ENCODE measurements at places on chromosomes 12 and 14.

DNA sequence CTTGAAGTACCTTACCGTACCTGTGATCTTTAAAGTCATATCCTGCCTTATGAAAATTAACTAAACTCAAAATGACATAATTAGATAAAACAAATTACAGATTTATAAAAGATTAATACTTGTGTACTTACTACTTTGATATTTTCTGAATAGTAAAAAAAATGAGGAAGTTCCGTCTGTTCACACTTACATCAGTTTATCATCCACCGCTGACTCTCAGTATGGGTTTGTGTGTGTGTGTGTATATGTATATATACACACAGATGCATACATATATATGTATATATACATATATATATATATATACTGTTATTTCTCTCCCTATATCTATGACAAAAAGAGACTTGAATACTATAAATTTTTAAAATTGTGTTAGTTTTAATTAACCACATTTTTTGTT is 65.0 kb upstream of the MON2 start:
- DNase-seq = no peak

- no peak for DNase-seq
Observed at GRCh38 chr14:76352639-76353281, 23.2 kb upstream of the ESRRB start.

DNA sequence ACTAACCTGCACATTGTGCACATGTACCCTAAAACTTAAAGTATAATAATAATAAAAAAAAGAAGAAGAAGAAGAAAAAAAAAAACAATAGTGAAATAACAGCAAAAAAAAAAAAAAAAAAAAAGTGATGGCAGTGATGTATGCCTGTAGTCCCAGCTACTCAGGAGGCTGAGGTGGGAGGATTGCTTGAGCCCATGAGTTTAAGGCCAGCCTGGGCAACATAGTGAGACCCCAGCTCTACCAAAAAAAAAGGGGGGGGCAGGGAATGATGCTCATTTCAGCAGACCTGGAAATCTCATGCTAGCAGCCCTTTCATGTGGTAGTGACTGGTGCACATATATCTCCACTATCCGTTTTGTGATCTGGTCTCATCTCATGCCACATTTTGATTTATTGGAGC is 20.8 kb downstream of the TRAFD1 start:
- DNase-seq = no peak

DNA sequence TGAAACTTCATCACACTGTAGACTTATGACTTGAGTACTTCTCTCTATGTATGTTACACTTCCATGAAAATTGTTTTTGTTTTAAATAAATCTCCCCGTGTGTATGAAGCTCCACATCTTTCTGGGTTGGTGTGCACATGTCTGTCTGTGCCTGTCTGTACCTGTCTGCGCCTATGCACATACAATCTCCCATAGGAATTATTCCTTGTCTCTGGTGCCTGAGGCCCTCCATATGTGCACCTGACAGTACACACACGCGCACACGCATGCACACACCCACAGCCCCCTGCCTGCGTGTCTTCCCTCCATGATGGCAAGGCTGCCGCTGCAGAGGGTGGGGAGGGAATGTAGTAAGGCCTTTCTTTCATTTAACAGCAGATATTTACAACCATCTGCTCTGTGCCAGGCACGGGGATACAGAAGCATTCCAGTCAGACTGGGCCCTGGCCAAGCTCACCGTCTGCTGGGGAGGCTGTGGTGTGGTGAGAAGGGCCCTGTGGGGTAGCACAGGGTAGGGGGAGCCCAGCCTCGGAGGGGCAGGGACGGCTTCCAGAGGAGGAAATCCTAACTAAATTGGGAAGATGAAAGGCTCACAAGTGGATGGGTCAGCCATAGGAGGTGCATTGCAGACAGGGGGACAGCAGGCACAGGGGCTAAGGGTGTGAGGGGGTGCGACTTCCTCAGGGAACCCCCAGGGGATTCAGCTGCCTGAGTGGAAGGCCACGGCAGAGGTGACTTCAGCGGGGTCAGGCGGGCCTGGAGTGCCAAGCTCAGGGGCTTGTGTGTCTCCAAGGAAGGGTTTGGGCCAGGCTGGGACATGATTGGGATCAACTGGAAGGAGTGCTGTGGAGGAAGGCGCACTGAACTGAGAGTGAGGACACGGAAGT is 26.1 kb downstream of the KRT8 start:
- DNase-seq = no peak

DNA sequence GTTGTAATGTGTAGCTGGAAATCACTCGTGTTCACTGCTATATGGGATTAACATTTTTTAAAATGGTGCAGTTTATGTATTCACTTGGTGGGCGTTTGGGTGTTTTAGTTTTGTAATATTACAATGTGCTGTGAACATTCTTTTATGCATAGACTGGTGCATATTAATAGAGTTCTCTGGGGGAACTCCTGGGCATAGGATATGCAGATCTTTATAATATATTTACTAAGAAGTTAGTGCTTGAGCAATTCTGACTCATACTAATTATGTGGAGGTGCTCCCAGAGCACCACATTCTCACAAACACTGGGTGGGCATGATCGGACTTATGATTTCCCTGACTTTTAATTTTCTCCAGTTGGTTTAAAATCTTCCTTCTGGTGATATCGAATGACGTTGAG is 342.3 kb downstream of the PDZRN4 start:
- DNase-seq = no peak

- no peak for DNase-seq
Observed at GRCh38 chr14:93081876-93082570, 33.7 kb downstream of the ITPK1 start.

DNA sequence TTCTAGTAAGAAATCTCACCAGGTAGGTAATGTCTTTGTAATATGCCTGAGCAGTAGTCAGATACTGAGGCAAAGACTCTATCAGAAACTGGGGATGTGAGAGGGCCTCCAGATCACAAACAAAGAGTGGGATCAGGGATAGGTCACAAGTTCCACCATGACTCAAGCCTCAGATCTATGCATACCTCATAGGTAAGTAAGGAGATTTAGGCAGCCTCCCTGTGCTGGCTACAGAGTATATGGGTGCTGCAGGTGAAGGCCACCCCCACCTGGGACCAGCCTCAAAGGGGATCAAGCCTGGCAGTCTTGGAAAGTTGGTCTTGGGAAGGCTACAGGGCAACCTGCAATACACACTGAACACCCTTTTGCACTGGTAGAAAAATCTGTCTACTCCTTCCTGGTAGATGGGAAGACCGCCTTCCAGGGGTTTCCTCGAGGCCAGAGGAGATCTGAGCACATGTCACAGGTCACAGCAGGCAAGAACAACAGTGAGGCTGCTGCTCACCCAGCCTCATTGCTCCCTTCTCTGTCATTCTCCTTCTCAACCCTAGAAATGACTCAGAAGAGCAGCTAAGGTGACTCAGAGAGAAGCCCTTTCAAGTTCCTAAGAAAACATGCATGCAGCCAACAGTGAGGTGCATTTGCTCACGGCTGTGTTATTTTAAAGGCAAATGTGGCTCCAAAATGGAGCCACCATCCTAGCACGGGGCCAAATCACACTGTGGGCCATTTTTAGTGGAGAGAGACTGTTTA is 143.4 kb upstream of the CDKN3 start:
- DNase-seq = no peak

DNA sequence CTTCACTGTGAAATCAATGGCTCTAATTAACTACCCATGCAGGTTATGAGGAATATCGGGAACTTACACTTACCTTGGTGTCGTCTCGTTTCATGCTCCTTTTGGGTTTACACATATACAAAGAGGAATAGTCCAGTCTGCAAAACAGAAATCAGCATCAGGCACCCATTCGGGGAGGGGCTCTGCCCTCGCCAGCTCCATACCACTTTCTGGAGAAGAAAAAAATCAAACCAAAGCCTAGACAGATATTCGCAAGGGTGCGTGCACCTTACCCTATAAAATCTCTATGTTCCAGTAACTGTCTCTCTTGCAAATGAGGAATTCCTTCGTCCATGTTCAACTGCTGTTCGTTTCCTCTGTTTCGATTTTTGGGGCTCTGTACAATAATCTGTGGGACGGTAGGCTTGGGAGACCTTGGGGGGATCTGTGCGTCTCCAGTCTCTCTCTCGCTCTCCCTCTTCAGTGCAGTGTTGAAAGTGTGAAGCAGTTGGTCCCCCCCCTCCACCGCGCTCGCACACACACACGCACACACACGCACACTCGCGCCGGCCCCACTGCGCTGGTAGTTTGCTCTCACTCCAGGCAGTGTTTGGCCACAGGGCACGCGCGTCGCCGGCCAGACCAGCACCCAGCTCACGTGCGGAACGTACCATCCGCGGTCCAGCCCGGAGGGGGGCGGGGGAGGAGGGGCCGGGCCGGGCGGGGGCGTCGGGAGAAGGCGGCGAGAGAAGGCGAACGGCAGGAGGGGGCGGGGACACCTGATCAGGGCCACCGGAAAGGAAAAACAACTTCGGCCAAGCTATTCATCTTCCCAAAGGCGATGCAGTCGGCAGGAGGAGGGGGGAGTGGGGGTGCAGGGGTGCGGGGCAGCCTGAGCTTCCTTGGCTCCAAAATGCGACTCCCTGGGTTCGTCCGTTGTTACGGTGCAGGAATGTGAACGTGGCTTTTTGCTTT is at the start of gene BHLHE41:
TSS of gene BHLHE41 (minus strand) at position 592 of the 954 bp plus-strand sequence. CDS start at position 334, 258 bp downstream.
- DNase-seq = no peak

GRCh38 chr12:67068204-67068731 is 200.9 kb upstream of the CAND1 start:
- DNase-seq = peak; percentile 17

DNA sequence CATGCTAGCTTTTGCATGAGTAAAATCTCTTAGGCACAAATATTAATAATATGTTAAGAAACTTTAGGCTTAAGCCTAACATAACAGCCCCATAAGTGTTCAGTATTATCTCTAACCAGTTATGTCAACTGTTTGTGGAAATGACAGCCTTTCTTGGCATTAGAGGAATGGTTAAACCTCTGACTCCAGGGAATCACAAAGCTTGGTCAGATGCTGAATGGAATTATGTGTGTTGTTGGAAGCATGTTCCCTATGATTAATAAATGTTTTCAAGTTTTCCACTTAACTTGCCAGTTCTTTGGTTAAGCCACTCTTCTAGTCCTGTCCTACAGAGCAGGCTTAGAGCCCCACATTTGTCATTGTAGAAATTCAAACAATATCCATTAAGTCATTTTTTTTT is 17.0 kb downstream of the PSEN1 start:
- no peak for DNase-seq

DNA sequence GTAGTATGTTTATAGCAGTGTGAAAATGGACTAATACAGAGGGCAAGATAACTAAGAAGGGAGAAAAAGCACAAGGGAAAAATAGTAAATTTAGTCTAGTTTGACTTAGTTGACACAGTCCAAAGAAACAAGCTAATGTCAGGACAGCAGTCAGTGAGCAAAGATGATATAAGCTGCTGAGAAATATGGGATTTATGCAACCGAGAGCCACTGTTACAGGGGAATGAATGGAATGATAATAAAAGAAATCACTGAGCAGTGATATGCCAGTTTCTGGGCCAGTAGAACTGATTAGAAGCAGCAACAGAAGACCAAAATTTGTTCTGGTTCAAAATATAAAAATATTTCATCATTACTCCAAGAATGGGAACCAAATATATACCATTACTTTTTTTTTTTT is 60.1 kb downstream of the R3HDM2 start:
- DNase-seq = no peak

- DNase-seq = no peak
Observed at GRCh38 chr12:66627988-66628317, 50.9 kb downstream of the GRIP1 start.

DNA sequence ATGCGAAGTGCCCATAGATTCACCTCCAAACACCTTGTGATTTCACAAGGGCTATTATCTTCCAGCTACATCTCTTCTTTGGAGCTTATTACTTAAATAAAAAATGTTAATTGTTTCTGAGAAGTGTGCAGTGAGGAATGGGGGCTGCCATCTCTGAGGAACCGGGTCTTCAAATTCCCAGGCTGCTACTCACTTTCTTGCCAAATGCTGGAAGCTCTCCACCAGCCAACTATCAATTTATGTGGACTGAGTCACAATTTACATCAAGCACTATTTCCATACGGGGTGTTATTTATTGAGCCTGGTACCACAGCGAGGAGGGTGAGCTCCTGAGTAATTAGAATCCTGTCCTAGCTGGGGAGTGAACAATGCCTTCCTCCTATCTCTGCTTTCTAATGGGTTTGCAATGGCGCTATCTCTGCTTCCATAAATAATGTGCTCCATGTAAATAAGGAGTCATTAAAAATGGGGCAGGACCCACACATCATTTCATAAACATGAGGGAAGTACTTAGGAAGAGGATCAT is 898.3 kb downstream of the VRK1 start:
- DNase-seq = no peak

GRCh38 chr12:119728444-119728745 is 60.5 kb downstream of the PRKAB1 start:
- DNase-seq = no peak

- DNase-seq = no peak
Observed at GRCh38 chr14:92789457-92790089, 4.5 kb upstream of the GOLGA5 start.

GRCh38 chr14:105445901-105446845 is 26.5 kb downstream of the MTA1 start:
- DNase-seq = no peak

DNA sequence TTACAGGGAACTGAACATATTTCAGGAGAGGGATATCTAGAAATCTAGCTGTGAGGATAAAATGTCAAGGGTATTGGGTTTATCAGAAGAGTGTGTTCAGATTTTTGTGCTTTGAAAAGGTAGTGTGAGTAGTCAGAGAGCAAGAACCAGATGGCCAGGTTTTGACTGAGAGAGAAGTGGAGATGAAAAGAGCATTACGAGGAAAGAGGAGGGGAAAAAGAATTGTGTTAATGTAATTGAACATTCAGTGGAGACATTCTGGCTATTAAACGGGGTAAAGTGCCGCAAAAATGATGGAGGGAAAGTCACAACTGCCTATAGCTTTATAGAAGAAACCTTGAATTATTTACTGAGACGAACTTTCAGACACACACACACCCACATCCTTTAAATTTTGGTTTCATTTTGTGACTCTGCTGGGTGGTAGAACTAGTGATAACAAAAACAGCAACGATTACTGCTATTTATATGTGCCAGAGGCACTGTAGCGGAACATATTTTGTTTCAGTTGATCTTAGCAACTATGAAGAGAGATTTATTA is 213.6 kb downstream of the ERC1 start:
- no peak for DNase-seq

- DNase-seq = no peak
Observed at GRCh38 chr14:52338051-52338681, 24.1 kb downstream of the PTGER2 start.

DNA sequence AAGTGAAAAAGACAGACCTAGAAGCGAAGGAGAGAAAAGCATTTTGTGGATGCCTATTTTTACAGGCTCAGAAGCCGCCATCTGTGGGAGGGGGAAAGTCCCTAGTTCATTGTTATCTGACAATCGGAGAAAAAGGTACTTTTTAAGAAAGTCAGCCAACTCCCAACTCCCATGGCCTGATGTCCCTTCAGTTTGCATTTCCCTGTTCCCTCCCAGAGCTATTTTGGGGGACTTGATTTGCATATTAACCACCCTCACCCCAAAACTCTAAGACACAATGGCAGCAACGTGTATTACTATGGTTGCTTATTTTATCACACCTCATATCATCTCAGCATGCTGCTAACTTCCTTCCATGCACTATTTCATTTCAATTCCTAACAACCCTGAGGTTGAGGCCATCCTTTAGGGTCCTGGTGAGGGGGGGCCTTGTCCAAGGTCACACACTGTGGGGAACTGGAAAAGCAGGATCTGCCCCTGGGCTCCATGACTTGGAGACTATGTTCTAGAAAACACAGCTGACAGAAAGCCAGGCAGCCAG is 18.7 kb downstream of the HVCN1 start:
- DNase-seq = no peak

Measured in SHP77 (cell line).